ENCODE measurements at places on chromosomes 5 and 9.

DNA sequence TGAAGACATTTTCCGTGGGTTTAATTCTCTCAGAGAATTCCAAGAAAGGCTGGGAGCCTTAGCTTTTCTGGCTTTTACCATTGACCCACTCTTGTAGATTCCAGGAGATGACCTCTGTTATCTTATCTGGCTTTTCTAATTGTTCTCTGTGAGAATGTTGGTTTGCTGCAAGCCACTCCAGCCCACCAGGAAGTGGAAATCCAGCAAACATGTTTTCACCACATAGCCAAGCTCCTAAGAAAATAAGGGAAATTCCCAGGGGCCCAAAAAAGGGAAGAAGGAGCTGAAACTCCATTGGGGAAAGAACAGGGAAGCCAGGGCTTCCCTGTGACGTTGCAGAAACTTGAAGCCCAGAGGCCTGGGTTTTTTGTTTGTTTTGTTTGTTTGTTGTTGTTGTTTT lies 19.7 kb downstream of the GPR107 start:
- DNase-seq, result no peak

GRCh38 chr9:81789721-81790120 lies 100.4 kb upstream of the TLE1 start:
- DNase-seq, result no peak

DNA sequence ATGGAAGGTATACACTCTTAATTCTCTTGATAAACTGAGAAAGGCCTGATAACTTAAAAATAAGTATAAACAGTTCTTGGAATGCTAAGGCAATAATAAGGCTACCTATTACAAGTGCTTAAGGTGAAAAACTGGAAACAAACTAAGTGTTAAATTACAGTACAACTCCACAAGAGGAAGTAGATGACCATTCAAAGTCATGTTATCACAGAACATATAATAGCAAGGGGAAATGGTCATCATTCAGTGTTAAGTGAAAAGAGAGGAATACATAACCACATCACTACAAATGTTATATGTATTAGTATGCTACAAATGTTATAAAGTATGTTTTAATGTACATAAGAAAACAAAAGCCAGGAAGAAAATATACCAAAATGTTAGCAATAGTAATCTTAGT lies 135.9 kb downstream of the CCDC192 start:
- no peak for DNase-seq

DNA sequence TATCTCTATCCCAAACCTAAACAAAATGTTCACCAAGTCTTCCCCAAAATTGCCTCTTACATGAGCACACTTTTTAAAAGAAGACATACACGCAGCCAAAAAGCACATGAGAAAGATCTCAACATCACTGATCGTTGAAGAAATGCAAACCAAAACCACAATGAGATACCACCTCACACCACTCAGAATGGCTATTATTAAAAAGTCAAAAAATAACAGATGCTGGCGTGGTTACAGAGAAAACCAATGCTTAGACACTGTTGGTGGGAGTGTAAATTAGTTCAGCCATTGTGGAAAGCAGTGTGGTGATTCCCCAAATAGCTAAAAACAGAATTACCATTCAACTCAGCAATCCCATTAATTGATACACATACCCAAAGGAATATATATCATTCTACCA lies 83.8 kb downstream of the SEMA5A start:
- no peak for DNase-seq

- DNase-seq, result no peak
Observed at GRCh38 chr5:143234162-143234842, 169.2 kb downstream of the NR3C1 start.

GRCh38 chr9:133058071-133058470 lies 3.7 kb upstream of the CEL start:
- no peak for DNase-seq

DNA sequence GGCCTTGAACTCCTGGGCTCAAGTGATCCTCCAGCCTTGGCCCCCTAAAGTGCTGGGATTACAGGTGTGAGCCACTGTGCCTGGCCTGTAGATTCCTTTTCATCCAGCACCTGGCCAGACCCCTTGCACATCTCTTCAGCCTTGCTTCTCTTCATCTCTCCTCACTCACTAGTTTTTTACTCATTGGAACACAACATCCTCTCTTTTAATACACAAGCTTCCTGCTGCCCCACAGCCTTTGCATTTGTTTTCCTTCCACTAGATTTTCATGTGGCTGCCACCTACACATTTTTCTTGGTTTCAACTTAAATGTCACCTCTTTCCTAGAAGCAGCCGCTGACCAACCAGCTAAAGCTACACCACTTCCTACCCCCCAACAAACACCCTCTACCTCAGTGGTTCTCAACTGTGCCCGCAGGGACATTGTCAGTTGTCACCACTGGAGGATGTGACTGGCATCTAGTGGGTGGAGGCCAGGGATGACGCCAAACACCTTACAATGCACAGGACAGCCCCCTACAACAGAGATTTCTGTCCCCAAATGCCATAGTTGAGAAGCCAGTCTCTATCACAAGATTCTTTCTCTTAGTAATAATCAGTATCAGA lies 33.7 kb downstream of the HAVCR1 start:
- DNase-seq, result peak; percentile 85
